Stimulated activated CD8-positive, alpha-beta memory T cell treated with anti-CD3 and anti-CD28 coated beads, Interleukin-15, amount 100 ng/mL, for 1 hour (primary cell): ENCODE measurements at places on chromosomes 2 and 18.

GRCh38 chr2:16677875-16678274 lies 12.2 kb upstream of the CYRIA start:
- DNase-seq = no peak

GRCh38 chr2:53265544-53266299 lies 501.9 kb upstream of the CHAC2 start:
- no peak for DNase-seq

- DNase-seq = no peak
Measured at GRCh38 chr2:184611361-184612085, 13.2 kb downstream of the ZNF804A start.

- DNase-seq = no peak
Measured at GRCh38 chr2:202432776-202433175, 56.6 kb downstream of the BMPR2 start.

- DNase-seq = no peak
Measured at GRCh38 chr2:197889041-197889440, 84.6 kb downstream of the PLCL1 start.
